ENCODE measurements at places on chromosomes 5 and 9.

GRCh38 chr9:26535151-26535550, 357.5 kb downstream of the CAAP1 start:
- DNase-seq: no peak

GRCh38 chr5:156259618-156260017, 67.3 kb upstream of the SGCD start:
- no peak for DNase-seq

- peak; percentile 42 for DNase-seq
Measured at GRCh38 chr5:150021491-150022157, 21.1 kb downstream of the HMGXB3 start.

- DNase-seq: no peak
Measured at GRCh38 chr9:35948901-35949318, 9.0 kb downstream of the OR2S2 start.

- no peak for DNase-seq
Measured at GRCh38 chr9:131361202-131361833, 32.6 kb upstream of the PRRC2B start.

DNA sequence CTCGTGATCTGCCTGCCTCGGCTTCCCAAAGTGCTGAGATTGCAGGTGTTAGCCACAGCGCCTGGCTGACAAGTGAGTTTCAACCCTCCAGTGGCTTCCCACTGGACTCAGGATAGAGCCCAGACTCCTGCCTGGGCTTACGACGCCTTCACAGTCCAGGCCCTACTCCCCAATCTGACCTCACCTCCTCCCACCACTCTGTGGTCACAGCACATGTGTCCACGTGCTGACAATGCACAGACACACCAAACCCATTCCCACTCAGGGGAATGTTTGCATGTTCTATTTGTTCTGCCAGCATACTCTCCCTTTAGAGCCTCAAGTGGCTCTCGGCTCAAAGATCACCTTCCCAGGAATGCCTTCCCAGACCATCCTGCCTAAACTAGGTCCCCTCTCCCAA, 31.1 kb upstream of the TRIM14 start:
- no peak for DNase-seq
